ENCODE measurements at places on chromosomes 2 and 18.

DNA sequence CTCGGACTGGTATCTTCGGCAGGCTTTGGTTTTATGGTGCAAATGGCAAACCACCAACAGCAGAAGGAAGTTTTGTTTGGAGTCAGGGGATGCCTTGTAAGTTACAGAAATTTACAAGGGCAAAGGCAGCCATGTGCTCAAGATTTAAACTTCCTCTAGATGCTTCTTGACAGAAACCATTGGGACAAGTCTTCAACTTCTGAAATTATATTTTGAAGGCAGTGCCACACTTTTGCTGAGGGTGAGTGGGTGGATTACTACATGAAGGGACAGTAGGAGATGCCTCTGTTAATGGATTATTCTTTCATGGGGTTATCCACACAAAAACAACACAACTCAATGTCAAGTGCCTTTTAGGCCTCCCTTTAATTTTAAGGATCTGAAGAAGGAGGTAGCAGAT, 97.9 kb downstream of the VAPA start:
- no peak for DNase-seq

DNA sequence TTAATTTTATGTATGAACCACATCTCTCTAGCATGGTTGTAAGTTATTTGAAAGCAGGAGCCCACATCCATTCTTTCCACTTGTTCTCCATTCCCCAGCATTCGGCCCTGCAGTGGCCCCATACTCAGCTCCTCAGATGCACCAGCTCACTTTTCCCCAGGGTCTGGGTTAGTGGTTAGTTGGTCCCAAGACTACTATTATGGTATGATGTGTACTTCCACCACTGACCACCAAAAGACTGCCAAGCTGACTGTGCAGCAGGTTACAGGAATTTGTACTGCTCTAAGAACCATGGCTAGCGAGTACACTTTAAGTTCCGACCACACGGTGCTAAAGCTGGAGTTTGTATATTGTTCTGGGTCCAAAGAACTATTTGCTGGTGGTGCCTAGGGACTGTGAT, 413.6 kb upstream of the TCF4 start:
- DNase-seq: no peak

DNA sequence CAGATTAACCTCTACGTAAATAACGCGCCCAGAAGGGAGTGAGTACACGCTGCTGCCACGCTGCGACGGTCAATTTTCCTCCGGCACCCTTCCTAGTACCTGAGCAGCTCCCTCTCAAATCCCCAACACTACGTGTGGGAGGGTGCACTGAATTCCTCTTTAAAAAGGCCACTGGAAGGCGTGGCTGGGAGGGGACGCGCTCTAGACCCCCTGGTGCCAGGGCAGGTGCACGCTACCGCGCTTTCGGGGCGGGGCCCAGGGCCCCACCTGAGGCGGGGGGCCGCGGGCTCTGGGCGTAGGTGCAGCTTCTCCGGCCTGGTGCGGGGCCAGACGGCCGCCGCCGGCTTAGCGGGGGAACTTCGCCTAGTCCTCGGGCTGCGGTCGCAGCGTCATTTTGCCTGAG, 668 bp upstream of the ANKRD12 start:
- DNase-seq: no peak

- DNase-seq: no peak
Measured at GRCh38 chr2:65374575-65374974, 57.8 kb downstream of the SPRED2 start.

- peak; percentile 60 for DNase-seq
Measured at GRCh38 chr2:176079831-176080539, 3.8 kb downstream of the EVX2 start.

GRCh38 chr2:214796911-214797310, 12.6 kb downstream of the BARD1 start:
- DNase-seq: no peak

Measured in NCI-H524 treated with DMSO at 0.1 percent for 48 hours (cell line).